ENCODE measurements at places on chromosomes 2 and 18.

DNA sequence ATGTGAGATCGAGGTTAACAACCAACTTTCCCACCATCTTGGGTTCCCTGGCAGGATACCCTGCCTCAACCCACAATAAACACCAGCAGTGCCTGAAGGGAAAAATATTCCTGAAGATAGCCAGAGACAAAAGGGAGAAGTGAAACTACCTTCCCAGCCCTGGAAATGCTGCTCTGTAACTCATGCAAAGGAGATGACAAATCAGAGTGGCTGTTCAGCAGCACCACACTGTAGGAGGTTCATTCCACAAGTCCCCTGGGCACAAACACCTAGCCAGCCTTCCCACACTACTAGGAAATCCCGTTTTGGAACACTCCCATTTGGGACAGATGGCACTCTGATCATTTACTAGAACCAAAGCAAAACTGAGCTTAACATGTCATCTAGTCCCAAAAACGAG is 190.7 kb upstream of the RBBP8 start:
- H3K27me3 ChIP-seq = no peaks in the 10 kb centered on the region
- no peak for DNase-seq
- H3K4me1 ChIP-seq = no peaks in the 10 kb centered on the region
- no peak overlapping the region for H3K4me3 ChIP-seq
- no peaks in the 10 kb centered on the region for H3K36me3 ChIP-seq

GRCh38 chr2:221034973-221035372 is 537.1 kb downstream of the EPHA4 start:
- H3K4me1 ChIP-seq = no peaks in the 10 kb centered on the region
- H3K27me3 ChIP-seq = no peaks in the 10 kb centered on the region
- no peak overlapping the region for H3K4me3 ChIP-seq

- H3K4me1 ChIP-seq = no peaks in the 10 kb centered on the region
- H3K4me3 ChIP-seq = no peak overlapping the region
- no peaks in the 10 kb centered on the region for H3K36me3 ChIP-seq
- DNase-seq = no peak
- H3K27me3 ChIP-seq = no peaks in the 10 kb centered on the region
These were observed 7.3 kb upstream of the ZAP70 start for GRCh38 chr2:97706112-97706511.

DNA sequence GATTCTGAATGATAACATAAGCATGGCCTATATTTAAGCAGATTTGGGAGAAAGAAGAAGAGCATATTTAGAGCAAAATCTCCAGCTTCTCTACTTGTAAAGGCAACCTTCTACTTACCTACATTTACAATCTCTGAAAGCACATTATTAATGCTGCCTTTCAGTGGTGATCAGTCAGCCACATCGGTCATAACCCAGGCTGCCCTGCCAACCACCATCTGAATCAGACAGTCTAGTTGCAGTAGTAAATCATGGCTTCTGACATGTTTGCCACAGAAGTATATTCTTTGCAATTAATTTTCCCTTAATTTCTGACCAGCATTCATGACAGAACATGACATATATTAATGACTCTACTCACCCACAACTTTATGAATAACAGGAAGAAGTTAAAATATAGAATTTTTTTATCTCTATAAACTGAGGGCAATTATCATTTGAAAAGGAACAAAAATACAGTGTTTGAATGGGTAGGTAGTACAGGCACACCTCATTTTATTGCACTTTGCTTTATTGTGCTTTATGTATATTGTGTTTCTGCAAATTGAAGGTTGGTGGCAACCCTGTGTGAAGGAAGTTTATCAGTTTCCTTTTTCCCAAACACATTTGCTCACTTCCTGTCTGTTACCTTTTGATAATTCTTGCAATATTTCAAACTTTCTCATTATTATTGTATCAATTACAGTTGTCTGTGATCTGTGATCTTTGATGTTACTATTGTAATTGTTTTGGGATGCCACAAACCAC is 531.6 kb upstream of the CHAC2 start:
- no peak for DNase-seq
- H3K4me1 ChIP-seq = no peaks in the 10 kb centered on the region
- H3K27me3 ChIP-seq = no peaks in the 10 kb centered on the region

DNA sequence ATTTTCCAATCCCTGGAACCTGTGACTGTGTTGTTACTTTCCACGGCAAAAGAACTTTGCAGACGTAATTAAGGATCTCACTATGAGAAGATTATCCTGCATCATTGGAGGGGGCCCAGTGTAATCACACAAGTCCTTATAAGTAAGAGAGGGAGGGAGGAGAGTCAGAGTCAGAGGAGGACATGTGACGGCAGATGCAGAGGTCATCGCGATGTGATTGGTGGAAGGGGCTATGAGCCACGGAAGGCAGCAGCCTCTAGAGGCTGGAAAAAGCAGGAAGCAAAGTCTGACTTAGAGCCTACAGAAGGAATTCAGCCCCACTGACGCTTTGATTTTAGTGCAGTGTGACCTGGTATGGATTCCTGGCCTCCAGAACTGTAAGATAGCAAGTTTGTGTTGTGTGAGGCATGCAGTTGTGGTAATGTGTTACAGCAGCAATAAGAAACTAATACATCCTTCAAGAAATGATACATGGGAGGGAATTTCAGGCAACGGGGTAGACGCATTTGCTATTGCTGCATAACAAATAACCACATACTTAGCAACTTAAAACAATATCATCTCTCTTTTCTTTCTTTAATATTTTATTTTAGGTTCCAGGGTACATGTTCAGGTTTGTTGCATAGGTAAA is 112.7 kb upstream of the SERPINE2 start:
- no peak overlapping the region for H3K4me3 ChIP-seq
- no peaks in the 10 kb centered on the region for H3K4me1 ChIP-seq
- no peaks in the 10 kb centered on the region for H3K27me3 ChIP-seq

DNA sequence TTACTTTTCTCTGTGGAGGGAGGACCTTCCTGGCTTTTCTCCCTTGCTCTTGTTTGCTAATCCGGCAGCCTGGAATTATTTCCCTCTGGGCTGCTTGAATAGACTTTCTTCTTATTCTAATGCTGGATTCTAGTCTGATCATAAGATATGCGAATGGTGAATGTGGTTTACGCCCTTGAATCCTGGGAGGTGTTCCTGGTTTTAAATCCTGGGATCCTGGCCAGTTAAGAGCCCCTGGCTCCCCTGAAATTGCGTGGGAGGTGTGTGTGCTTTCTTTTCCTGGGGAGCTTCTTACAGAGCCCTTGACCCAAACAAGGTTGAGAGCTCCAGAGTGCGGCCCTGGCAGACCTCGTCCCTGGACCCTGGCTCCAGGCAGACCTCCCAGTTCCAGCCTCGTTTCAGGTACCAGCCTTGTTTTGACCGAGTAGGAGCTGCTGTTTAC is 2.8 kb downstream of the SH3BP4 start:
- H3K4me3 ChIP-seq = peak overlapping the region; percentile 86
- H3K27me3 ChIP-seq = no peaks in the 10 kb centered on the region
- H3K4me1 ChIP-seq = peaks cover 55% of the 10 kb centered on the region
- H3K36me3 ChIP-seq = no peaks in the 10 kb centered on the region

DNA sequence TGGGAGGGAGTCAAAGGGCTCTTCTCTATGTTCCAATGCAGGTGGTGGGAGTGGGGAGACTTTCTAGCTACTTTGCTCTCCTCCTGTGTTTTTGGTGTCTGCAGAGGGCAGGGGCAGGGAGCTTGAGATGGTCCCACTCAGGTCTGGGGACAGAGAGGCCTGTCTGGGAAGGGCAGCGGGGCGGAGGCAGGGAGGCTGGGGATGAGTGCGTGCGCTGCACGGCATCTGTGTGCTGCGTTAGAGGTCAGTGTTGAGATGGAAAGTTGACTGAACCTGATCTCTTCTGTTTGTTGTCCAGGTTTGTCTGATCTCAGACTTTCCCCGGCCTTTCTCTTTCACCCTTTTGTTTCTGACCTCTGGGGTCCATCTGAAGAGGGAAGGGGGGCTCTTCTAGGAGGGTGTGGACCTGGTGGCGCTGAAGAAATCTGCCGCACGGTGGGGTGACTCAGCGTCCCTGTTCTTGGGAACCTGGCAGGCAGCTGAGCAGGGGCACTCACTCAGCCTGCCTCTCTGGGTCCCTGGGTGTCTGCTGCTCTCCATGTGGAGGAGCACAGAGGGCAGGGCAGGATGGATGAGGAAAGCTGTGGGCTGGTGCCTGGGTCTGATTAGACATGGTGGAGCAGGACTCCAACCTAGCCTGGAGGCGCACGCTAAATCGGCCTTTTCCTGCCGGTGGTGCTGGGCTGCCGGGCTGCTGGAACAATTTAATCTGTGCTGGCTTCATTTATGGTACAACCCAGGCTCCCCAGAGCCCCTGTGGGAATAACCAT is 24.1 kb downstream of the IGFBP2 start:
- DNase-seq = peak; percentile 77
- no peak overlapping the region for H3K27ac ChIP-seq
- H3K4me3 ChIP-seq = no peak overlapping the region

GRCh38 chr2:120737340-120738101 is 1.9 kb downstream of the GLI2 start:
- no peak for DNase-seq
- peak overlapping the region; percentile 74 for H3K27ac ChIP-seq
- H3K4me3 ChIP-seq = peak overlapping the region; percentile 80
- H3K4me1 ChIP-seq = peaks cover 28% of the 10 kb centered on the region
- H3K27me3 ChIP-seq = no peaks in the 10 kb centered on the region

- peaks cover 47% of the 10 kb centered on the region for H3K27me3 ChIP-seq
- no peak overlapping the region for H3K27ac ChIP-seq
- no peaks in the 10 kb centered on the region for H3K36me3 ChIP-seq
- no peak for DNase-seq
- no peaks in the 10 kb centered on the region for H3K4me1 ChIP-seq
- no peak overlapping the region for H3K4me3 ChIP-seq
These were observed 6.5 kb downstream of the POU3F3 start for GRCh38 chr2:104860451-104860790.

- H3K4me1 ChIP-seq = peaks cover 17% of the 10 kb centered on the region
- DNase-seq = no peak
- H3K4me3 ChIP-seq = no peak overlapping the region
- H3K27ac ChIP-seq = peak overlapping the region; percentile 92
- no peaks in the 10 kb centered on the region for H3K27me3 ChIP-seq
- H3K36me3 ChIP-seq = peaks cover 28% of the 10 kb centered on the region
These were observed 19.9 kb downstream of the COX7A2L start for GRCh38 chr2:42340938-42341636.

- no peak for DNase-seq
- H3K4me1 ChIP-seq = no peaks in the 10 kb centered on the region
- H3K27me3 ChIP-seq = no peaks in the 10 kb centered on the region
These were observed 42.8 kb upstream of the COL3A1 start for GRCh38 chr2:188931361-188931760.

DNA sequence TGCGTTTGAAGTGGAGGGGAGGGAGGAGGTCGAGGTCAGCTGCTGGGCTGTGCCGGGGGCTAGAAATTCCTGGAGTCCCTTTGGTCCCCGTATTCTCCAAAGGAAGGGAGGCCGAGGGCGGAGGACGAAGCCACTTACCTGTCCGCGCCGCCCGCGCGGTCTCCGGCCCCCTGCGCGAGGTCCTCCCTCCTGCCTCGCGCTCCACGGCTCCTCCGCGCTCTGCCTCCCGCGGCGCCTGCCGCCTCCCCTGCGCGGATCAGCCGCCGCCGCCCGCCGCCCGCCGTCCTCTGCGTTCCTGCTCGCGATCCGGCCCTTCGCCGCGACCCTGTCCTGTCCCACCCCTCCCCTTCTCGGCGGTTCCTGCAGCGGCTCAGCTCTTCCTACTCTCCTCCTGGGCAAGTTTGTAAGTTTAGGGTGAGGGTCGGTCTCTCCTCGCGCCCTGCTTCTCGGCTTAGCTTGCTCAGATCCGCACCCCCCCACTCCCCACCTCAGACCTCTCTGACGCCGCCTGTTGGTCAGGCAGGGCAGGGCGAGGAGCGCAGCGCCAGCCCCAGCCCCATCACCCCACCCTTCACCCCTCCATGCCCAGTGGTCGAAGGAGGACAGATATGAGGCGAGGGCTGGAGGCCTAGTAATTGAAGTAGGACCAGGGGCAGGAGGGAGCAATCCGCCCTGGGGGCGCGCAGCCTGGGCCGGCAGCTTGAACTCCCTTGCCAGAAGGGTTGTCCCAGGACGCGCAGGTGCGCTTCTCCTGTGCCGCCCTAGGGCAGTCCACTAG is 9.7 kb upstream of the SKOR2 start:
- no peak overlapping the region for H3K27ac ChIP-seq
- H3K36me3 ChIP-seq = no peaks in the 10 kb centered on the region
- peaks cover 8% of the 10 kb centered on the region for H3K4me1 ChIP-seq
- peak; percentile 86 for DNase-seq

DNA sequence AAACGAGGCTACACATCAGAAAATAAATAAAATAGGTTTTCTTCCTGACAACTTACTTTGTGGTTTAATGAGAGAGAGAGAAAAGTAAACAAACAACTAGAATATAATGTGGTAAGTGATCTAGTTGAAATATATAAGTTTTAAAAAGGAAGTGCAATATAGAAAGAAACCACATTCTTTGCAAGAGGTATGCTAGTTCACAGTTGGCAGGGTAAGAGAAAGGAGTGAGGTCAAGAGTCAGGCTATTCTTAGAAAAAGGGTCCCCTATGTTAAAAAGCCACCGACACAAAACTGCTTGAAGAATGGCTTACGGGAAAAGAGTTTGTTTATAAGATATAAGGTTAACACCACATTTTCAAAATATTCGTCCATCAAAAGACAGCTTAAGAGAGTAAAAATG is 462.1 kb downstream of the ERBB4 start:
- H3K4me1 ChIP-seq = no peaks in the 10 kb centered on the region
- H3K27me3 ChIP-seq = no peaks in the 10 kb centered on the region
- no peaks in the 10 kb centered on the region for H3K36me3 ChIP-seq
- no peak overlapping the region for H3K4me3 ChIP-seq

- H3K36me3 ChIP-seq = peaks cover 46% of the 10 kb centered on the region
- H3K4me1 ChIP-seq = peaks cover 9% of the 10 kb centered on the region
- H3K4me3 ChIP-seq = no peak overlapping the region
- no peaks in the 10 kb centered on the region for H3K27me3 ChIP-seq
These were observed 13.8 kb downstream of the FOSL2 start for GRCh38 chr2:28406276-28407096.

- H3K36me3 ChIP-seq = no peaks in the 10 kb centered on the region
- H3K27me3 ChIP-seq = no peaks in the 10 kb centered on the region
- H3K27ac ChIP-seq = no peak overlapping the region
- H3K4me3 ChIP-seq = no peak overlapping the region
- DNase-seq = no peak
These were observed 85.2 kb downstream of the HS1BP3 start for GRCh38 chr2:20565623-20566236.

DNA sequence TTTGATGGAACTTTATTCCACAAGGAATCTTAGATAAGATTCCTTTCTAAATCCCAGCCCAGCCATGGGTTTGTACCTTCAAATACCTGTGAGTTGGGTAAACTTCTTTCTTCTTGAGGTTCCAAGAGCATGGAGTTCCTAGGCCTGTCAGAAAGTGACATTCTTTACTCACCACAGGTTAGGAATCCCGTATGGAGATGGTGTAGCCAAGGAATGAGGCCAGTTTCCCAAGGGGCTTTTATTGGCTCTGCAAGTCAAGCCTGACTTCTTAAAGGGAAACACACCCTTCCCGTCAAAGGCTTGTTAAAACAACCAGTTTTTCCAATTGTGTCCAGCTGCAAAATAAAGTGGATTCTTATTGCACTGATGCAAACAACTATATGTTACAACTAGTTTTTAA is 45.8 kb downstream of the STK17B start:
- H3K4me3 ChIP-seq = no peak overlapping the region
- no peaks in the 10 kb centered on the region for H3K27me3 ChIP-seq
- H3K4me1 ChIP-seq = no peaks in the 10 kb centered on the region
- no peak for DNase-seq
